ENCODE measurements at places on chromosomes 6 and 20. TPM values are rescaled to one million over a fixed set of nuclear protein-coding genes. Genes with fewer than 3 reads are reported as not detected.
A peak's percentile ranks its signal among the peaks of the same experiment; 100 is the strongest.

FAM110A gene
- total RNA-seq, result 15.5 TPM

SYCP2 gene
- 2.1 TPM for total RNA-seq

GRCh38 chr6:39063526-39063925 lies 14.9 kb downstream of the GLP1R start:
- no peak for DNase-seq

KHDRBS2 gene
- not detected for total RNA-seq

GRCh38 chr6:3929281-3929798 lies 80.2 kb downstream of the FAM50B start:
- no peak for DNase-seq

GRCh38 chr6:109260701-109261100 lies 121.6 kb downstream of the CD164 start:
- no peak for DNase-seq

DNA sequence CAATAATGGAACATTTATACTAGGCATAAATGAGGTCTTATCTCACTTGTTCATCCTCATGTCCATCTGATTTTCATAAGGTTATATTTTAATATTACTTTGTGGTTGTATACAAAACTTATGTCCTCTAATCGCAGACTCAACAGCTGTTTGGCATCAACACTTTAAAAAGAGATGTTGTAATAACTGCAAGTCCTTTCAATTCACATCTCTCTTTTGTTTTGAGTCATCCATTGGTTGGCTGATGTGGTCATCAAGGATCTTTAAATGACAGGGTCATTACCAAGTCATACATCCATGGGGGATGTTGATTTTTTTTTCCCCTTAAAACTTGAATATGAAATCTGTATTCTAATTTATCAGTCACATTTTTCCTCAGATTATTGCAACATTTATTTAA lies 299.4 kb upstream of the NRSN1 start:
- DNase-seq, result no peak

GRCh38 chr6:140253096-140253495 lies 878.6 kb upstream of the CITED2 start:
- DNase-seq, result no peak

- DNase-seq, result no peak
These were observed 622.3 kb downstream of the PTPRT start for GRCh38 chr20:42567409-42567808.

ROS1 gene
- not detected for total RNA-seq

DNA sequence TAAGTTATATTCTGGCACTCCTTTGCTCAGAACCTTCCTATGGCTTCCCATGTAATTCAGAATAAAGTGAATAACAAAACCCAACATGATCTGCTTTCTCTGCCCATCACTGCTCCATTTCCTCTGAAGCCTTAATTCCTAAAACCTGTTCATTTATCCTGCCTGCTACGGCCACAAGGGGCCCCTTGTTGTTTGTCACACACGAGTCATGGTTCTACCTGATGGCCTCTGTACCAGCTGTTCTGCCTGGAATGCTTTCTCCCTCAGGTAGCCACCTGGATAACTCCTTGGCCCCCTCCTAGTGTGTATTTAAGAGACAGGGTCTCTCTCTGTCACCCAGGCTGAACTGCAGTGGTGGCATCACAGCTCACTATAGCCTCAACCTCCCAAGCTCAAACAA lies 26.8 kb downstream of the ERGIC3 start:
- peak; percentile 25 for DNase-seq

DNA sequence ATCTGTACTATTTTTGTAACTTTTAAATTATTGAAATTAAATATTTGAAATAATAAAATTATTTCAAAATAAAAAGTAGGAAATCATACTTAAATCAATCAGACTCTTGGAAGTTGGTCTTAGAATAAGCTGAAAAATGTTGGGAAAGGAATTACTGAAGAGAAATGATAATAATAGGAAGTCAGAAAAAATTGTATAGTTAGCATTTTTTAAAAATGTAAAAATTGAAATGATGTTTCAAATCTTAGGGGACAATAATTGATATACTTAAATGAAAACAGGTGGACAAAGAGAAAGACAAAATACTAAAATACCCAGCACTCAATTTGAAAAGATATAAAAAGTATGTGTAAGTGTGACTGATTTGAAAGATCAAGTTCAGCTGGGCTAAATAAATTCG lies 186.1 kb downstream of the BMP2 start:
- no peak for DNase-seq

DNA sequence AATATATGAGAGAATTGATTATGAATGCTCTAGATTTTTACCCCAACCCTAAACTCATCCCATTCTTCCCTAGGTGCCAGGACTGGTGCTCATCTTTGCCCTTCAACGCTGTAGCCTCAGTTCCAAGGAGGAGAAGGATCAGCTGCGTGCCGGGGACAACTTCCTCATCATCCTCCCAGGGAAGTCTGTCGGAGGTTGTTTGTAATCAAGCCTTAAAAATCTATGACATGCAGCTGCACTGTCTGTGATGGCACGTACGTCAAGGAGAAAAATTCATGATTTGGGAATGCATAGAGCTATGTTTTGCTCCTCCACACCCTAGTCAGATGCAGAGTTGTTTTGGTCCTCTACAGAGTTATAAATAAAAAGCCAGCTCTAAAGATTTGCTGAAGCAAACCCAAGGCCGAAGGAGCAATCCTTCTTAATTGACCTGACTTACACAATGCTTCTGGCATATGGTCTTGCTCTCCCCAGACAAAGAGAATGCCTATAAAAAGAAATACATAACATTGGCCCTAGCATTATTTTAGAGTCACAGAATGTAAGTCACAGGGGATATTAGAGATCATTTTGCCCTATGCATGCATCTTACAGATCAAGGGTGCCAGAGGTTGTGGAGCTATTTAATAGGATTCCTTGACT lies 244.2 kb downstream of the HIVEP2 start:
- no peak for DNase-seq

DNA sequence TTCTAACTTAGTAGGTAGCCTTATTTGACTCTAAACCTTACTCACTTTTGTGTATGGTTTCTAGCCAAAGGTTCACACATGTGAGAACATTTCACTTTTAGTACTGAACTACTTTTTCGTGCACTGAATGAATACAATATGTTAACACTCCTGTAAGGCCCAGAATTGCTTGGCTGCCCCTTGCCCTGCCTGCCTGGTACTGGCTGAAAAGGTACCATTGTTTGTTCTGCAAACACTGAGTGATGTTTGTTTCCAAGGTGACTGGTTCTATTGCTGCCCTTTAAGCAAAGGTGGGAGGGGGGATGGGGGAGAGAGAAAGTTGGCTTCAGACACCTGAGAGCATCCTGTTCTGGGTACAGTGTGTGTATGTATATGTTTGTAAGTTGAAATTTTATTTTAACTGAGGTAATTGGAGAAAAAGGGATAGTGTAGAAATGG lies 31.2 kb downstream of the RREB1 start:
- DNase-seq, result peak; percentile 72

DNA sequence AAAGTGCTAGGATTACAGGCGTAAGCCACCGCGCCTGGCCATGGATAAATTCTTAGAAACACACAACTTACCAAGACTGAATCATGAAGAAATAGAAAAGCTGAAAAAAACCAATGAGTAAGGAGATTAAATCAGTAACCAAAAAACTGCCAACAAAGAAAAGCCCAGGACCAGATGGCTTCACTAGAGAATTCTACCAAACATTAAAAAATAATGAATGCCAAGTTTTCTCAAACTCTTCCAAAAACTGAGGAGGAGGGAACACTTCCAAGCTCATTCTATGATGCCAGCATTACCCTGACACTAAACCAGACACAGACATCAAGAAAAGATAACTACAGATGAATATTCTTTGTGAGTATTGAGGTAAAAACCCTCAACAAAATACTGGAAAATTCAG lies 44.3 kb downstream of the USP49 start:
- DNase-seq, result no peak

DNA sequence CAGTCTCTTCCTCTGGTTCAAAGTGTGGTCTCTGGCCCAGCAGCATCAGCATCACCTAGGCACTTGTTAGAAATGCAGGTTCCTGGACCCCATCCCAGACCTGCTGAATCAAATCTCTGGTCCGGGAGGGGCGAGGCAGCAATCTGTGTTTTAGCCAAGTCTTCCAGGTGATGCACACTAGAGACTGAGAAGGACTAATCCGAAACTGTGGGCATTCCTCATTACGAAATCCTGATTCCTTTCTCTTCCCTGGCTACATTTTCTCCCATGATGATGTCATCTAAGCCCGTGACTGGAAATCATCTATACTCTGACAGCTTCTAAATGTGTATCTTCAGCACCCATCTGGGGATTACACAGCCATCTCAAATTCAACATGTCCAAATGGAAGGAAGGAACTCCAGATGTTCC lies 39.7 kb upstream of the PRND start:
- DNase-seq, result no peak

CGA gene
- total RNA-seq, result not detected

DNA sequence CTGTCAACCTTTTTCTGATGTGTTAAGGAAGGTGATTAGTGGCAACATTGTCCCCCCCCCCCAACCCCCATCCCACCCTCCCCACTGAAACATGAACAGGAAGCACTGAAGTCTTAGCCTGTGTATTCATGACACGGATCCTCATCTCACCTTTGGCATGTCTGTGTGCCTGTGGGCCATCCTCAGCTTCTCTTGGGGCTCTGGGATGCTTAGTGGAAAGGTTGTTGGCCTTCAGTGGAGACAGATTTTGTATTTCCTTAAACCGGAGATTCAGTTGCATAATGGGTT lies 93.6 kb downstream of the RREB1 start:
- DNase-seq, result no peak

- DNase-seq, result no peak
These were observed 24.5 kb downstream of the YTHDF1 start for GRCh38 chr20:63191400-63191799.

- no peak for DNase-seq
These were observed 33.4 kb downstream of the LRRC1 start for GRCh38 chr6:53828215-53828614.

- DNase-seq, result no peak
These were observed 95.9 kb upstream of the PMEPA1 start for GRCh38 chr20:57805747-57806146.

DNA sequence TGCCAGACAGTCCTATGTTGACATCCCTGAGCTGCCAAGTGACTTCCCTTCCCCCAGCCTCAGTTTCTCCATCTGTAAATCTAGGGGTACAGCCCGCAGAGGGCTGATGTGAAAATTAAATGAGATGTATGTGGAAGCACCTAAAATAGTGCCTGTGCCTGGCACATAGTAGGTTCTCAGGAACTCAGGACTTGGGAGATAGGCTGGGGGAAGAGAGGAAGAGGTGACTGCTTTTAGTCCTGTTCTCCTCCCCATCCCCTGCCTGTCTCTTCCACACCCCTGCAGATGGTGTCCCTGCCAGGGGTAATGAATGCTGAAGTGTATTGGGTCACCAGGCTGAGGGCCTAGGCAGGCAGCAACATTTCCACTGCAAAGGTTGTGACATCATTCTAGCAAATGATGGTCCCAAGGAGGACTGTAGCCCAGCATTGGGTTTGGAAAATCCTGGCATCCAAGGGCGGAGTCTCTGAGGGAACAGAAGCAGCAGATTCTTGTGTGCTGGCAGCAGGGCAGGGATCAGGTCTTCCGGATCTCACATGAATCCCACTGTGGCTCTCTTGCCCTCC lies 1.8 kb downstream of the SNPH start:
- DNase-seq, result no peak

- DNase-seq, result no peak
These were observed 4.7 kb upstream of the CCN2 start for GRCh38 chr6:131955876-131956275.

- DNase-seq, result no peak
These were observed 12.1 kb upstream of the MRPS18A start for GRCh38 chr6:43699564-43700186.

DNA sequence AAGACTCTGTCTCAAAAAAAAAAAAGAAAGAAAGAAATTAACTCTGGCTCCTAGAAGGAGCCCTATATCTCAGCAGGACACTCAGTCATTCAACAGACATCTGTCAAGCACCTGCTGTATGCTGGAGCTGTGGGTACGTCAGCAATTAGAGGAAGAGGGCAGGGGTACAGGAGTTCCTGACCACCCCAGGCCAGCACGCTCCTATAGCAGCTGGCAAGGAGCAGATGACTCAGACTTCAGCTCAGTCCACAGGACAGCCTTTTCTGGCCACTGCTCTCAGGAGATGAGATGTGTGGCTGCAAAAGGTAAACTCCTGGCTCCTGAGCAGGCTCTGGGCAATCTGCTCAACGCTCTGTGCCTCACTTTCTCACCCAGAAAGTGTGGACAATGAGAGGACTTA lies 1.7 kb upstream of the RTEL1 start:
- DNase-seq, result no peak

PKHD1 gene
- 0.02 TPM for total RNA-seq

DNA sequence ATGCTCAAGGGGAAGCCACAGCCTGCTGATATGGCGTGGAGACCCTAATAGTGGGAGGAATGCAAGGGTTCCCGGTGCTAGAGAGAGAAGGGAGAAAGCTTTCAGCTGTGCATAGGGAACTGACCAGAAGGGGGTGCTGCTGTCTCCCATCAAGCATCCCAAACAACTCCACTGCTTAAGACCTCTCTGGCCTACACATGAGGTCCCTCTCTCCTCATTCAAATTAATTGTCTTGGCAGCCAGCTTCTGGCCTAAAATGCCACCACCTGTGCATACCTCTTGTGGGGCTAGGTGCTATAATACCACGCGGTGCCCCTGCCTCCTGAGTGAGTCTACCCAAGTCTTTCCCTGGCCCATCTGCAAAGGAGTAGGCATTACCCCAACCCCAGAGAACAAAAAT lies 14.5 kb downstream of the ADISSP start:
- DNase-seq, result peak; percentile 78

Measured in activated CD4-positive, alpha-beta T cell treated with anti-CD3 and anti-CD28 coated beads for 36 hours (primary cell).